ENCODE measurements at places on chromosomes 12 and 14.

GRCh38 chr12:39605501-39605900, 14.1 kb downstream of the ABCD2 start:
- no peaks in the 10 kb centered on the region for H3K4me1 ChIP-seq
- no peaks in the 10 kb centered on the region for H3K27me3 ChIP-seq
- no peak overlapping the region for H3K4me3 ChIP-seq
- H3K27ac ChIP-seq: no peak overlapping the region
- no peak for DNase-seq

GRCh38 chr12:65415826-65416225, 137.3 kb downstream of the MSRB3 start:
- no peak overlapping the region for H3K27ac ChIP-seq
- H3K27me3 ChIP-seq: no peaks in the 10 kb centered on the region
- DNase-seq: no peak
- H3K4me3 ChIP-seq: no peak overlapping the region
- no peaks in the 10 kb centered on the region for H3K4me1 ChIP-seq
- no peaks in the 10 kb centered on the region for H3K36me3 ChIP-seq

- no peaks in the 10 kb centered on the region for H3K36me3 ChIP-seq
- peak within 1 kb of the TSS; percentile 45 for H3K4me3 ChIP-seq
- H3K27me3 ChIP-seq: peaks cover 12% of the 10 kb centered on the region
- peak; percentile 88 for DNase-seq
Measured at GRCh38 chr12:113135178-113136127, at the start of gene RASAL1. Gene RASAL1 (minus strand): TSS chr12:113135761. CDS start chr12:113135462, 299 bp downstream.

- no peaks in the 10 kb centered on the region for H3K27me3 ChIP-seq
- no peak overlapping the region for H3K4me3 ChIP-seq
- DNase-seq: no peak
- H3K27ac ChIP-seq: no peak overlapping the region
Measured at GRCh38 chr14:23895480-23895879, 58.1 kb upstream of the DHRS4 start.

GRCh38 chr12:51910691-51911090, 3.4 kb downstream of the ACVRL1 start:
- DNase-seq: no peak
- H3K36me3 ChIP-seq: no peaks in the 10 kb centered on the region
- peak overlapping the region; percentile 54 for H3K27ac ChIP-seq
- H3K27me3 ChIP-seq: peaks cover 3% of the 10 kb centered on the region
- H3K4me3 ChIP-seq: no peak overlapping the region
- peaks cover 10% of the 10 kb centered on the region for H3K4me1 ChIP-seq

GRCh38 chr12:114879354-114879753, 195.4 kb upstream of the TBX3 start:
- no peak overlapping the region for H3K4me3 ChIP-seq
- DNase-seq: no peak
- H3K4me1 ChIP-seq: no peaks in the 10 kb centered on the region
- H3K27me3 ChIP-seq: no peaks in the 10 kb centered on the region
- H3K36me3 ChIP-seq: no peaks in the 10 kb centered on the region
- no peak overlapping the region for H3K27ac ChIP-seq

DNA sequence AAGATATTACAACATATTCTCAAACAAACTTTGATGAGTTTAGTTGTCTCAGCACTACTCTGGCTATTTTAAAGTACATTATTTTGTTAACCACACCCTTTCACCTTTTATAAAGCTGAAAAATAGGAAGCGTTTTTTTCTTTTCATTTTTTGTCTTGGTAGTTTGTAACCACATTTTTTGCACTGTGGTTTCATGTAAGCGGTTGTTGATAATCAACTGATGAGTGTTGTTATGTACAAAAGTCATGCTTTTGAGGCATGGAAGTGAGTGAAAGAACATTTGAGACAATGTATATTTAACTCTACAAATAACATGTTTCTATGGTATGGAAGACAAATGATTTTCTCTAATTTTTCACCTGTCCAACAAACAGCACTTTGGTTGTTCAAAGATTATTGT, 52.1 kb upstream of the ATP2B1 start:
- H3K4me1 ChIP-seq: no peaks in the 10 kb centered on the region
- no peak overlapping the region for H3K4me3 ChIP-seq
- no peak for DNase-seq
- no peaks in the 10 kb centered on the region for H3K36me3 ChIP-seq
- H3K27me3 ChIP-seq: no peaks in the 10 kb centered on the region

GRCh38 chr14:104256025-104256424, 117.6 kb downstream of the KIF26A start:
- H3K4me3 ChIP-seq: no peak overlapping the region
- DNase-seq: no peak
- H3K27ac ChIP-seq: no peak overlapping the region
- H3K4me1 ChIP-seq: no peaks in the 10 kb centered on the region

GRCh38 chr12:32332446-32332845, 66.9 kb upstream of the FGD4 start:
- DNase-seq: no peak
- no peaks in the 10 kb centered on the region for H3K4me1 ChIP-seq
- no peak overlapping the region for H3K4me3 ChIP-seq
- no peaks in the 10 kb centered on the region for H3K36me3 ChIP-seq

DNA sequence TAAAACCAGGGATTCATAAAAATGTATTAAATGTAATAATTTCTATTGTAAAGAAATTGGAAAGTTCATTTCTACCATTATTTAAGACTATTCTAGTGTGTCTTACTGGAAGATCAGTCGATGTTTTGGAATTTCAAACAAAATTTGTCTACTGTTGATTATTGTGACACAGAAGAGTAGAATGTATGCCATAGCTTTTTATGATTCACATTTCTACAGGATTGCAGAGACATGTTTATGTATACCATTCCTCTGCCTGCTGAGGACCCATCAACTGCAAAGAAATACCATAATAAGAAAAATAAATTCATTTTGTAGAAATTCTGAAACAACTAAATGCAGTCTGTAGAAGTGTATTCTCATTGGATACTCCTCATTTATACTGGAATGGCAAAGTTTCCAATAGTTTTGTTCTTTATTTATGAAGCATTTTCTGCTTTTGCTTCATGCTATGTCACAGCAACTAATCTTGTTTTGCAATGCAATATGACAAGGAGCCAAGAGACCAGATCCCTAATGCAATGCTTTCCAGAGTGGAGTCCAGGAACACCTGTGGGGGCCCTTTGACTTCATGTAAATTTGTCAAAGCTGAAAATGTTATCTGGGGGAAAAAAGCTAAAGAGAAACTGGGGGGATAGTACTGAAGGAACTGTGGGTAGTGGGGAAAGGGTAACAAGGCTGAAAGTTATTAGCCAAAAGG, 172.9 kb upstream of the LRIG3 start:
- no peaks in the 10 kb centered on the region for H3K27me3 ChIP-seq
- no peak for DNase-seq
- H3K4me1 ChIP-seq: no peaks in the 10 kb centered on the region
- no peak overlapping the region for H3K4me3 ChIP-seq

DNA sequence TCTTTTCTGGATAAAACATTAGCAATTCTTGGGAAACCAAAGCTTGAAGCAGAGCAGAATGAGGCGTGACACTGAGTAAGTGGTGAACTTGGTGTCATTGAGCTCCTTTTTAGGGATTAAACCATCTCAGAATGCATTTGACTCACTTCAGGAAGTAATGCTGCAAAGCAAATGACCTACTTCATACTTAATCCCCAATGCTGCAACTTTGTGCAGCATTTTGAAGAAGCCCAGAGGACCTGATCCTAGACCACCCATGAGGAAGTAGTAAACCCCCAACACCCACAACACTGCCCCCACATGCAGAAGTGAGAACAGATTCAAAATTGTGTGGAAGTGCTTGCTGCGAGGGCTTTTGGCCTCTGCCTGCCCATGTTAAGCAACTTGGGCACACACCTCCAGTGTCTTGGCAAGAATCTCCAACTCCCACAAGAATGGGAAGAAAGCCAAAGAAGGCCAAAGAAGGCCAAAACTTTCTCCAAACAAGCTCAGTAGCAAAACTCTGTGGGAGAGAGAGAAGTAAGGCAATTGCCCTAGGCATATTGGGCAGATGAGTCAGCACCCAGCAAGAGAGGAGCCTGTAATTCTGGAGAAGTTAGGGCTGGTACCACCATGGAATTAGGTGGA, 69.2 kb upstream of the ETV6 start:
- H3K4me3 ChIP-seq: no peak overlapping the region
- no peak for DNase-seq
- peaks cover 7% of the 10 kb centered on the region for H3K4me1 ChIP-seq
- H3K36me3 ChIP-seq: no peaks in the 10 kb centered on the region
- H3K27me3 ChIP-seq: no peaks in the 10 kb centered on the region

- H3K27me3 ChIP-seq: peaks cover 4% of the 10 kb centered on the region
- no peak for DNase-seq
- H3K4me1 ChIP-seq: no peaks in the 10 kb centered on the region
- no peak overlapping the region for H3K4me3 ChIP-seq
- no peaks in the 10 kb centered on the region for H3K36me3 ChIP-seq
- H3K27ac ChIP-seq: no peak overlapping the region
Measured at GRCh38 chr14:37903343-37904191, 304.1 kb upstream of the SSTR1 start.

GRCh38 chr12:95282266-95282665, 64.7 kb downstream of the VEZT start:
- no peaks in the 10 kb centered on the region for H3K27me3 ChIP-seq
- H3K4me3 ChIP-seq: no peak overlapping the region
- H3K4me1 ChIP-seq: no peaks in the 10 kb centered on the region
- H3K27ac ChIP-seq: no peak overlapping the region
- no peak for DNase-seq

GRCh38 chr12:30753751-30754382, 884 bp downstream of the CAPRIN2 start:
- H3K27ac ChIP-seq: peak overlapping the region; percentile 92
- H3K27me3 ChIP-seq: no peaks in the 10 kb centered on the region
- H3K36me3 ChIP-seq: no peaks in the 10 kb centered on the region
- peak overlapping the region; percentile 84 for H3K4me3 ChIP-seq

DNA sequence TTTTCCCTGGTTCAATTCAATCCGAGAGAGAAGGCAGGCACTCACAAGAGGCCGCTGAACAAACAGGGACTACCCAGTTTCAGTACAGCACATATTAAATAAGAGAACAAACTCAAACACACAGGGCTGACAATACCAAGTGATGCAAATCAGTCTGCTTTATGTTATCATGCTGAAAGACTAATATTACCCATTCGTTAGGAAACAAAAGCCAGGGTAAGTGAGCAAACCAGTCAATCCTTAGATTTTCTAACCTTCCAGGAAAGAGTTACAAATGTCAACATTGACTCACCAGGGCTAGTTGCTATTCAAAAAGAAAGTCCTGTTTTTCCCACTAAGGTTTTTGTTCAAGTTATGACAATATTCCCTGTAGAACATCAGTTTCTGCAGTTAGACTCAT, 246.2 kb downstream of the C12orf42 start:
- H3K36me3 ChIP-seq: no peaks in the 10 kb centered on the region
- H3K27me3 ChIP-seq: no peaks in the 10 kb centered on the region
- no peak overlapping the region for H3K27ac ChIP-seq
- no peak overlapping the region for H3K4me3 ChIP-seq

- DNase-seq: peak; percentile 22
- no peaks in the 10 kb centered on the region for H3K27me3 ChIP-seq
- H3K36me3 ChIP-seq: no peaks in the 10 kb centered on the region
Measured at GRCh38 chr12:27524839-27525753, 1.1 kb downstream of the PPFIBP1 start.

DNA sequence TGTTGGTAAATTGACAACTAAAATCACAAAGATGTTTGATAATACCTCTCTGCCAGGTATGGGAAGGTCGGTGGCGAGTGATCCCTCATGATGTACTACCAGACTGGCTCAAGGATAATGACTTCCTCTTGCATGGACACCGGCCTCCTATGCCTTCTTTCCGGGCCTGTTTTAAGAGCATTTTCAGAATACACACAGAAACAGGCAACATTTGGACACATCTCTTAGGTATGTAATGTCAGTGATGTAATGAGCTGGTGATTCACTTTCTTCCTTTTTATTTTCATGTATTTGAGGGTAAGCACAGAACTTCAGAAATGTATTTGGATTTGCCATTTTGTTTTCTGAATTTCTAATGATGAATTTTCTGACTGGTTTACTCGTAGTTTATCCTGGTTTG, 42.6 kb upstream of the LRTM2 start:
- no peak overlapping the region for H3K4me3 ChIP-seq
- no peak for DNase-seq
- peaks cover 8% of the 10 kb centered on the region for H3K4me1 ChIP-seq
- no peak overlapping the region for H3K27ac ChIP-seq

DNA sequence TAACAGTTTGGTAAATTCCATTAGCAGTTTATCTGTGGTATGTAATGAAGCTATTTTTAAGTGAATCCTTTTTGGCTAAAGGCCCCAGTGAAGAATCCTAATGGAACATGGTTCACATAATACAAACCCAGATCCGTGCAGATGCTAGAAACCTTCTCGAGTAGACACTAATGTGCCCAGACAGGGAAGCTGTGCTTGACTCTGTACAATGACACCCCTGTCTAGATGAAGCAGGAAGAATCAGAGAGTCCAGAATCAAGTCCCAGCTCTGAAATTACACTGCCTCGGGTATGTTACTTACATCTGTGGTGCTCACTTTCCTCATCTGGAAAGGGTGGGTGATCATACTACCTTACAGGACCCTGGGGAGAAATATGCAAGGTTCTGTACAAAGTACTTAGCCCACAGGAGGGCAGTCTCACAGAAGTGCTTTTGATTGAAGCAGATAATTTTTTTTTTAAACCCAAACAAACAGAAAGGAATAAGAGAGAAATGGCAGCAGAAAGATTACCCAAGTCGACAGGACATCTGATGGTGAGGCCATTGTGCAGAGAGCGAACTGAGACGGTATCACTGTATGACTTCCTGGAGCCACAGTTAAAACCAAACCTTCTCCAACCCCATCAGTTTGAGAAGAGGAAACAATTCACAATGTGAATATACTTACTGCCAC, 8.5 kb downstream of the CRACR2A start:
- H3K36me3 ChIP-seq: no peaks in the 10 kb centered on the region
- no peaks in the 10 kb centered on the region for H3K27me3 ChIP-seq
- H3K4me3 ChIP-seq: no peak overlapping the region
- no peak overlapping the region for H3K27ac ChIP-seq

DNA sequence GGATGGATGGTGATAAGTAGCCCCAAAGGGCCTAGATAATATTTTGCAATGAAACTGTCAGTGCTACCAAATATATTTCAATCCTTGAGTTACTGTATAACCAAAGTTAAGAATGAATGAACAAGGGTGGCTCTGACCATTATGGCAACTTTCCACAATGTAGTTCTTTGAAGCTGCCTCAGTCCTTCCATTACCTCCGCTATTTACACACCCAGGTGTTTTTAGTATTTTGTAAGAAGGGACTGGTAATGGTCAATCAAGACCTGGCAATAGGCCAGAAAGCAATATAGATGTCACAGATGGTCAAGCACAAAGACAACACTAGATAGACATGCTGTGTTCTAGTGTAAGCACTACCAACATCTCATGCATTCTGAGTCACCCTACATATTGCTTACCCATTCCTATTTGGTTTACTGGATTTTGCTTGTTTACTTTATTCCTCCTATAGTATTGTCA, 16.3 kb downstream of the DUSP16 start:
- no peak overlapping the region for H3K27ac ChIP-seq
- no peaks in the 10 kb centered on the region for H3K36me3 ChIP-seq
- no peaks in the 10 kb centered on the region for H3K27me3 ChIP-seq

- H3K27ac ChIP-seq: no peak overlapping the region
- H3K36me3 ChIP-seq: no peaks in the 10 kb centered on the region
- DNase-seq: peak; percentile 34
Measured at GRCh38 chr12:51823875-51824565, 24.5 kb downstream of the FIGNL2 start.

- no peak overlapping the region for H3K27ac ChIP-seq
- DNase-seq: no peak
- no peaks in the 10 kb centered on the region for H3K4me1 ChIP-seq
- H3K36me3 ChIP-seq: no peaks in the 10 kb centered on the region
- no peaks in the 10 kb centered on the region for H3K27me3 ChIP-seq
Measured at GRCh38 chr14:33755358-33755757, 195.5 kb downstream of the EGLN3 start.
